ENCODE measurements at places on chromosomes 11 and 22.

DNA sequence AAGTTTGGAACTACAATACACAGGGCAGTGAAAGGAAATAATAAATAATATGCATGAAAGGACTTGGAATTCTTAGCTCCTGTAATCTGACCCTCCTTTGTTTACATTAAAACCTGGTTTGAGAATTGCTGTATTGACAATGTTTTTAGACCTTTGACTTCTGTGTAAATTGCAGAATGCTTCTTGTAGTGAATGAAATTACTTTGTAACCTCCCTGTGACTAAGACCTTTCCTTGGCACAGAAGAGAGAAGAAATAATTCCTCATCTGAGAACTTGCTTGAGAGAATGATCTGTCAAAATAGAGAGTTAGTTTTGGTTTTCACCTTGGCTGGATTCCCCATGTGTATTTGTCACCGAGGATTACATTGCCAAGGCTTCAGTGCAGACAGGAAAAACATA lies 640.0 kb upstream of the ANO5 start:
- no peak for DNase-seq

DNA sequence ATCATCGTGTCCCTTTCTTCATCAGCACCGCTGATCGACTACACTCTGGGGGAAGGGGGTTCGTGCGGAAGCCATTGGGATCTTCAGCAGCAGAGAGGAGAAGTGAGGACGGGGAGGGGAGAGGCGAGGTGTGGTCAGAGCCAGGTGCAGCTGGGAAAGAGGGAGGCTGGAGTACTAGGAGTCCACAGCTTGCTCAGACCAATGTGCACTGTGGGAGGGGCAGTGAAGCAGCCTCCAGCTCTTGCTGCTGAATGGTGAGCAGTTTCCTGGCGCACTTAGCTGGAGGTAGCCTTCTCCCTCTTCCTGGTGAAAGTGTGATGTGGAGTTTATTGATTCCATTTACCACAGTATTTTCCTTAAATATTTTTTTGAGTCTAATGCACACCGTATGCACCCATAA lies 99.0 kb upstream of the NECTIN1 start:
- DNase-seq = no peak

- no peak for DNase-seq
Measured at GRCh38 chr11:43937434-43938411, 4.7 kb upstream of the C11orf96 start.

DNA sequence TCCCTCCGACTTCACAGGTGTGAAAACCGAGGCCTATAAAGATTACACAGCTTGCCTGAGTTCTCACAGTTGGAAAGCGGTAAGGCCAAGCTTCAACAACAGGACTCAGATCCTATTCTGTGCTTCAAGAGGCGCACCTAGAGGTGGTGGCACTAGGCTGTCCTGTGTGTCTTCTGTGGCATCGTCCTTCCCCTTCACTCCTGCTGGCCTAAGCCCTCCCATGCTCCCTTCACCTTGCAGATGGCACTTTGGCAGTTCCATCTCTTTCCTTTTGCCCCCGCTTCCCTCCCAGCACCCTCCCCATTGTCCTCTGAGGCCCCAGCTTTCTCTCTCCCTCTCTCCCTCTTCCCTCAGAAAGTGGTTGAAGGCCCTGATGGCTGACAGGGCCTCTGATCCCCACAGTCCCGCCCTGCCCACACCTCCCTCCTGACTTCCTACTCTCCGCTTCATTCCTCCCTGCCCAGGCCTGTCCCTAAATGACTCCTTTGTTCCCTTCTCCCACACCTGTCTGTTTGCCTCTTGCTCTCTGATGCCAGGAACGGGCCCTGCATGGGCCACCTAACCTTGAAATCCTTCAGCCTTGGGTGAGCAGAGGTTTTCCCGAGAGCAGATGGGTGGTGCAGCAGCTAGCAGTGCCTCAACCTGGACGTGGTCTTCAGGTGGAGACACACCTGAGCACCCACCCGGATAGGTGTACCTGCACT lies 5.8 kb downstream of the TRIM29 start:
- no peak for DNase-seq

GRCh38 chr11:1228921-1229451 lies 6.1 kb downstream of the MUC5B start:
- no peak for DNase-seq

- DNase-seq = peak; percentile 100
Measured at GRCh38 chr11:69638941-69639681, 1.8 kb upstream of the CCND1 start.

- DNase-seq = no peak
Measured at GRCh38 chr11:19511413-19512183, 201.0 kb upstream of the NAV2 start.

DNA sequence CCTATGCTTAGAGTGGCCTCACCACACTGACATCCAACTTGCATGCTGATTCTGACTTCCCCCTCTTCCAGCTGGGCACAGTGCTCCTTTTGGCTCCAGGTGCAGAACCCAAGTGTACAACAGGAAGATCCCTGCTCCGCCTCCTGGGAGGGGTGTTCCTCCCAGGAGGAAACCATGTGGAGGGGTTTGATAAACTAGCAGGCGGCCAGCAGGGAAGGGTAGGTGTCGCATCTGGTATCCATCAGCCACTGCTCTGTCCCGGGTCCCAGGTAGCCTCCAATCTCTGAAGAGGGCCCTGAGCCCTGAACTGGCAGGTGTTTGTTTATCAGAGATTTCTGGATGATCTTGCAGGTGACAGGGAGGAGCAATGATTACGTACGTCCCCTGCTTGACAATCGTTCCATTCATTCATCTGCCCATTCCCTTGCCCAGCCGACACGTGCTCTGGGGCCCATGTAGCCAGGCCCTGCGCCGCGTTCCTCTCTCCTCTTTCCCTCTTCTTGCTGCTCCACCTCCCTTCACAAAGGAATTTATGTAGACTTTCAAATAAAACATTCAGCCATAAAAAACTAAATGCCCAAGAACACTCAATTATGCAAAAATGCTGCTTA lies 41.2 kb upstream of the MICAL2 start:
- no peak for DNase-seq

DNA sequence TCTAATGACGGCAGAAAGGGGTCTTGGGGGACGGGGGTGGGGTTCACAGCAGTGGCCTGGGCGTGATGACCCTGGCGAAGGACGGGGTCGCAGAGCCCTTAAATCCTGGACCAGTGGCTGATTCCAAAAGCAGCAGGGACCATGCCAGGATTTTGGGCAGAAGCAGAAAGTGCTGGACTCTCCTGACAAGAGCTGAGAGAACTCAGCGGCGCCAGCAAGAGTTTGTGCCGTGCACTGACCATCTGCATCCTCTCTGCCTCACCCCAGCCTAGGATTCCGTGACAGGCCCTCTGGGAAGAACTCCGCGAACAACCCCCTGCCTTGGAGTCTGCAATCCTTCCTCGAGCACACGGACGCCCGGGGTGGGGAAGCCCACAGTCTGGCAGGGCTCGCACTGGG lies 644 bp upstream of the NDUFV1 start:
- peak; percentile 37 for DNase-seq

GRCh38 chr11:10743354-10744000 lies 7.6 kb upstream of the CTR9 start:
- peak; percentile 29 for DNase-seq

GRCh38 chr11:30424844-30425243 lies 101.9 kb downstream of the ARL14EP start:
- no peak for DNase-seq
